GM23248 (cell line): ENCODE measurements at places on chromosomes 5 and 9.
A peak's percentile ranks its signal among the peaks of the same experiment; 100 is the strongest.

DNA sequence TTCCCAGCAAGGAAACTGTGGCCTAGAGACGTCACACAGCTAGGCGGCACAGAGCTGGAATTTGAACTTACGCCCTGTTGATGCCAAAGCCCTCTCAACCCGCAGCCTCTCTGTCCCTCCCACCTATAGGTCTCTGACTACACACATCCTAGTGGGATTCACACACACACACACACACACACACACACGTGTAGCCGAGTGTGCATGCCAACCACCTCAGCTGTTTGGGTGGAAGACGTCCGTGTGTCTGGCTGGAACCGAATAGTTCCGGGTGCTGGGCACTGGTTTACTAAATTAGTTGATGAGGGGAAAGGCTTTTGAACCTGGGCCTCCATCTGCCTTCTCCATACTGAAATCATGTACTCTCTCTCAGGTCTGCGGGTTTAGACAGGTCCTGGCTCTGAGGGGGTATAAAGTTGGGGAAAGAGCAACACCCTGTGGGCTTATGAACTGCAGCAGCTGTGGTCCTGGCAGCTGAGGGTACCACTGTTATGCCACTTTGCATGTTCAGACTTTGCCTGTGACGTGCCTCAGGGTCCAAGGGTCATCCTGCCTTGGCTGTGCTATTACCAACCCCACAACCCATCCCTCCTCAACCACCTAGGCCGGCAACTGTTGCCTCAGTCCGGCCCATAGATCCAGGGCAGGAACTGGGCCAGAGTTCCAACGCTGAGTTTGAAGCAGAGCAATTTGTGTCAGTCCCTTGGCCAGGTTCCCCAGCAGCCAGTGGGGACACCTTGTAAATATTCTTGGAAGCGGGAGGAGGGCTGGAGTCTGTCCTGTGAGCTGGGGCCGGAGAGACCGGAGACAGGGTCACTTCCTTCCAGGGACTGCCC, 50.5 kb downstream of the PSD2 start:
- no peak for DNase-seq

DNA sequence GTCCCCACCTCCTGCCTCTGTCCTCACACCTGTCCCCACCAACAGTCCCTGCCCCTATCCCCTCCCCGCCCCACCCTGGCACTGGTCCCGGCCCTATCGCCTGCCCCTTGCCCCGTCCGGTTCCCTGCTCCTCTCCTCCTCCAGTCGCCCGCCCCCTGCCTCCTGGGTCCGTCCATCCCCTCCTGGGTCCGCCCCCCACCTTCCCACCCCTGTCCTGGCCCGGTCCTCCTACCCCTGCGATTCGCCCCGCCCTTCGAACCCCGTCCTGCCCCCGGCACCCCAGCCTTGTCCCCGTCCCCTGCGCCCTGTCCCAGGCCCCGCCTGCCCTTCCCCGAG, 372 bp downstream of the EDF1 start:
- peak; percentile 31 for DNase-seq

- no peak for DNase-seq
Observed at GRCh38 chr5:178160176-178160575, 6.5 kb upstream of the NHP2 start.

DNA sequence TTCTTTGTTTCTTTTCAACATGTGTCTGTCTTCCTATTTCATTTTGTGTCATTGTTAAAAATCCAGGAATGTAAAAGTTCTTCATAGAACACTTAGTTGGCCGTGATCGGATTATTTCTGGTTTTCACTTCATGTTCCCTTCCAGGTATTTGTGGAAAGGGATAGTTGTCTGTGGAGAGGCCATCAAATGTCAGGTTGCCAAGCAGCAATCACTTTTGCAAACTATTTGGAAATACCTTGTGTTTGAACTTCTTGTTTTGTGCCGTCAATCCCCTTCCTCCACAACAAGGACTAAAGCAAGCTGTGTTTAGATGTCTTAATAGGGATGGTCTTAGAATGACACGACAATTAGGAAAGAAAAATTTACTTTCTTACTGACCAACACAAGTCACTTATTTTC, 116.9 kb upstream of the MPDZ start:
- DNase-seq: no peak

- DNase-seq: no peak
Observed at GRCh38 chr9:34710023-34710422, at the start of gene CCL21. TSS of gene CCL21 (minus strand) at chr9:34710136. CDS start at chr9:34710066, 70 bp downstream.

DNA sequence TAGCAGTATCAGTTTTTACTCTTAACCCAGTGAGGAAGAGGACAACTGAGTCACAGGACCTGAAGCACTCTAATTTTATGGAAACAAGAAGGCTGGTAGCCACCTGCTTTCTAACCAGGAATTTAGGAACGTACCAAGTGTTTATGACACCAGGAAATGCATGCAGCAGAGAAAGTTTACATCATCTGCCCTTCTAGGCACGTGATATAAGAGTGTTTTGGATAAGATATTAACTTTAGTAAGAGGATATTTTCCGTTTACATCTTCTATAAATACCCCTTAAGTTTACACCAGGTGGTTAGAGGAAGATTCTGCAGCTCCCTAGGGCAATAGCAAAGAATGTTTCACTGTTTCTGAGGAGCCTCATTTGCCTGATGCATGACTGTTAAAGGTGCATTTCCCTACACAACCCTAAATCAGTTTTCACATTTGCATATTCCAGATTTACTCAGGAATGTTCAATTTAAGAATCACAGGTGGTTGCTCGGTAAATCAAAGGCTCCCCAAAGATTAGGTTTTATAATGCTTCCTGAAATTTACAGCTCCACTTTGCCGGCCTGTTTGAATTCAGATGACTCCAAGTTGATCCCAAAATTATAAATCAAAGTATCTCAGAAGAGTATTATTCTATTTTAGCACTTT, 1.8 kb downstream of the TSC1 start:
- peak; percentile 35 for DNase-seq

GRCh38 chr9:36903541-36904435, 130.3 kb downstream of the PAX5 start:
- peak; percentile 40 for DNase-seq
